ENCODE measurements at places on chromosomes 6 and 20.

GRCh38 chr6:49607391-49607982 is 29.2 kb downstream of the RHAG start:
- no peak for DNase-seq

DNA sequence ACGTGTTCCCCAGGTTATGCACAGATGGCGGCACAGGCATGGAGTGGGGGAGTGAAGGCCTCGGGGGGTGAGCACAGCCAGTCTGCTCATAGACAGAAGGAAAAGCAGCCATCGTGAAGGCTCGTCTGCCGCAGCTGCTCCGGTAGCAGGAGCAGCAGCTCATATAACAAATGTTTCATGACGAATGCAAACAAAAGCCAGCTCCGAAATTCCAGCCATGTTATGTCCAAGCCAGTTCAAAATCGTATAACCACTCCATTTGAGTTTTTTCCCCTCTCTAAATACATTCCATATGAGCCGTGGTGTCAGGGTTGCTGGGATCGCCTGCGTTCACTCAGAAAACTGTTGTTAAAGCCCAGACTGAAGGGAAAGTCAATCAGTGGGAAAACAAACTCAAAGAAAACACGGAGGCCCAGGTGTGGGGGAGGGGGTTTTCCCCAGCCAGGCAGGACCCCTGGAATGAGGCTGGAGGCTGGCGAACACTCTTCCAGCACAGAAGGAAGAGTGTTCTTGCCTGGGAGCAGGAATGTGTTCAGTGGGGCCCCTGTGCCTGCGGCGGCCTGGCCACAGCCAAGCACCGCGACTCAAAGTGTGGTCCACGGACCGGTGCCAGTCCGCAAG is 280.4 kb upstream of the TAB2 start:
- DNase-seq = peak; percentile 69

DNA sequence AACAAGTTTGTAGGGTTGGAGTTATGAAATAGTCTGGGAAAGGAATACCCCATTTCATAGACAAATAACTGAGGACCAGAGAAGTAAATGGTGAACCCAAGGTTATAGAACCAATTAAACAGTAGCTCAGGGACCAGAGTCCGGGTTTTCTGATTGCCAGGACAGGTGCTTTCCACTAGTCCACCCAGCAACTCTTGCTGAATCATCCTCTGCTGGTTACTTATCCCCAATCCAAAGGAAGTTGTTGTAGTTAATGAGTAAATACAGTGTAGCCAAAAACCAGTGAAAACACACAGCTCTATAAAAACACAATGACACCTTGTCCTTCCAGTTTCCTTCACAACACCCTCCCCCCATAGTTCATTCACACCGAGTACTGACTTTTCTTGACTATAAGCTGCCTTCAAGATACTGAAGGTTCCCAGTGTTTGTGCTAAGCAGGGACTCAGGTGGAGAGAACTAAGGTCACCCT is 766 bp upstream of the TINAG start:
- no peak for DNase-seq

GRCh38 chr6:3312604-3313231 is 54.0 kb downstream of the PSMG4 start:
- no peak for DNase-seq

GRCh38 chr6:88301888-88302768 is 136.0 kb upstream of the CNR1 start:
- no peak for DNase-seq

DNA sequence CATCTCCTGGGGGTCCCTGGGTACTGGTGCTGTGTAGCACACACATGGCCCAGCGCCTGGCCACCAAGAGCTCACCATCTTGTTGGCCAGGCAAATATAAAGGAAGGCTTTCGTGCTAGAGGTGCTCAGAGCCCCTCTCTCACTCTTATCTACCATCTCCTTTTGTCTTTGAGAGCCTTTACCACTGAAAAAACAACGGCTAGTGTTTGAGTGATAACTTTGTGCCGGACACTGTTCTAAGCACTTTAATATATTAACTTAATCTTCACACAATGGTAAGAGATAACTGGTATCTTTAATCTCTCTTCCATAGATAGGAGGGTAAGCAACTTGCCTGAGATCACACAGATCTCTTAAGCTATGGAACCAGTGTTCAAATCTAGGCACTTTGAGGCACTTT is 21.5 kb upstream of the ARHGAP18 start:
- no peak for DNase-seq

DNA sequence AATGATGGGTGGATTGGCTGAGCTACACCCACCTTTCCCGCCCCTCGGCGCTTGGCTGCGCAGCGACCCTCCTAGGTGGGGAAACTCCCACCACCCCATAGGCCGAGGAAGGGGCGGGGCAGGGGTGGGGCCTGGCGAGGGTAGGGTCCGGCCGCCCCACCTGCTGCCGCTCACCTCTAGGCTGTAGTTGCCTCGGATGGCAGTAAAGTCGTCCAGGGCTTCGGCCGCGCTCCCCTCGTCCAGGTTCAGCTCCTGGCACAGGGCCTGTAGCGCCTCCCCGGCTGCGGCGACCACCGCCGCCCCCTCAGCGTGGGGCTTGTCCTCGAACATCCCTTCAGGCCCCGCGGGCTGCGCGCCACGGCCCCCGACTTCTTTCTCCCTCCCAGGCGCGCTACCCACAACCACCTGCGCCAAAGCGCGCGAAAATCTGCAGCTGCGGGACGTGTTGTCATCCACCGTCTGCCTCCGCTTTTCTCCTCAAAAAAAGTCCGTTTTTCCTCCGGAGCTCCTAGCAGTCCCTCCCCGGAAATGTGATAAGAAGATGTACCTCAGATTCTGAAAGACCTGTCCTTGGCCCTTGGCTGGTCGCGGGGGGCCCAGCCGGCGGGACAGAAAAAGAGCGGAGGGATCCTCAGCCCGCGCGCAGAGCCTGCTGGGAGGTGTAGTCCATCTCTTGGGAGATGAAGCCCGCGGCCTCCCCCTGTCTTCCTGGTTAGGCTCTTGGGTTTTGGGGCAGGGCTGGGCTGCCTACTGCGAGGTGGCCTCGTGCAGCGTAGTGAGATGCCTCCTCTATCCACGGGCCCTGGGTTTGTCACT is at the start of gene RBL1:
Gene RBL1, minus strand, starts transcription at position 399 of the 816 bp plus-strand sequence. Its CDS starts 69 bp downstream, at position 330.
- peak; percentile 95 for DNase-seq

DNA sequence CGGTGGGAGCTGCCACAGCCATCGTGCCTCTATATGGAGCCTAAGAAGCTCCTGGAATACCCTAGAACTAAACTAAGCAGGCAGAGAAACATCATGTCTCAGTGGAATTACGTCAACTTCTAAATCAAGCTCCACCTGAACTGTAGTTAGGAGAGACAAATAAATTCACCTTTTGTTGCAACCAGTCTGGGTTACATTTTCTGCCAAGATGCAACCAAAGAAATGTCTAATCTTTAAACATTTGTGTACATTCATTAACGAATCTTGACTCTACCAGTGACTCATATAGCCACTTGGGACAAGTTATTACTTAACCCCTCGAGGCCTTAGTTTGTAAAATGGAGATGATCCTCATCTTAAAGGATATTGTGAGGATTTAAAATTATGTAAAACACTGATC is 8.9 kb downstream of the PTPRK start:
- no peak for DNase-seq

- DNase-seq = no peak
Observed at GRCh38 chr6:43335469-43335868, 26.8 kb upstream of the CRIP3 start.
